ENCODE measurements at places on chromosomes 16 and 17.
A peak's percentile ranks its signal among the peaks of the same experiment; 100 is the strongest.

DNA sequence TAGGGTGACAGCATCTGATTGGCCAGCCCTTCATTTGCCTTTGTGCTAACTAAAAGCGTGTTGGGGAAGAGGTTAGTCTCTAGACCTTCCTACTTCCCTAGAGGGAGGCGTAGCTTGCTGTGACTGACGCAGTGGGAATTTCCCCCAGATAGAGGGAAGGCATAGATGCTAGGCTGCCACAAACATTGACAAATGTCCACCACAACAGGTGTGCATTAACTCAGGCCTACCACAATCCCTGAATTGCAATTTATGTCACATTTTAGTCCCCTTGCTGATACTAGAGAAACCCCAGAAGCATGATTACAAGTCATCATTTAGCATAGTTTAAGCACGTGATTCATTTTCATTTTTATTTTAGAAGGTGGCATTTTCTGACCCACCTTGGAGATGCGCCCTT lies 76.3 kb upstream of the WSB1 start:
- no peak for DNase-seq

DNA sequence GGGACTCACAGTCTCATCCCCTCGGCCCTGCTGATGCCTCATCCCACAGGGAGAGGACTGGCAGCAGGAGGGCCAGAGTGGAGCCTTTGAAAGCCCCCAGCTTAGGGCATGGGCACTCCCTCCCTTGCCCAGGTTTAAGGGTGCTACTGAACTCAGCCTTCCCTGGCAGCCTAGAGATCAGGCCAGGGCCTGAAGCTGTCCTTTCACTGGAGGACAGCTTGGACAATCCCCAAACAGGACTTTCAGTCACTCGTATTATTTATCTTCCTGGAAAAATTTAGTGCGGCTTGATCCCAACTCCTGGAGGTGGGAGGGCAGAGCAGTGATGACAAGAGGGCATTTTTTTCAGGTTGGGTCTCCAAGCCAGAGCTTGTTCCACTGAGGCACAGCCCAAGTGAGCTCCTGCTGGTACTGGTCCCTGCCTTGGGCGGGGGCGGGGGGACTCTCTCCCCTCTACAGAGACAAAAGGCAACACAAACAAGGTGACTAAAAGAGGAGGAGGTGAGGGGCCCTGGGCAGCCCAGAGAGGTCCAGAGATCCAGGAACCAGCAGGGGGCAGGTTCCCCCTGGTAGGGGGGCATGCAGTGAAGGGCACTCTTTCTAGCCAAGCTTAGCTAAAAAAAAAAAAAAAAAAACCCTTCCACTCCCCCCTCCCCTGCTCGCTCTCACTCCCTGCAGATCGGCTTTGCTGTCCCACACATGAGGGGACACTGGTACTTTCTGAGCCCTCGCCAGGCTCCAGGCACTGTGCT lies 1.7 kb downstream of the ZNF385C start:
- no peak for DNase-seq

DNA sequence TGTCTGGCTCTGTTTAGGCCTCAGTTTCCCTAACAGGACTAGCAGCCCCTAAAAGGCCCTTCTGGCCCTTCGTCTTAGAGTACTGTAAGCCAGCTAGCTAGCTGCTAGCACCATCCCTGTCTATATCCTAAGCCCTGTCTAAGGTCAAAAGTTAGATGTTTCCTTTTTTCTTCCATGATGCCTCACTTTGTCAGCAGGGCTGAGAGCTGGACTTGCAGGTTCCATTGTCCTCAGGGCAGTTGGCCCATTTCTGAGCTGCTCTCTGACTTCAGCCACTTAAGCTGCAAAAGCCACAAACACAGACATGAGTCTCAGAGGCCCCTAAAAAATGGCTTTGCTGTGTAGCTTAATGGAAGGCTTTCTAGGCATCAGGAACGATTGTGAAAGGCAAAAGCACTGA lies 187.7 kb downstream of the CBLN1 start:
- no peak for DNase-seq

GRCh38 chr16:49778202-49778930 lies 77.5 kb downstream of the ZNF423 start:
- no peak for DNase-seq

- DNase-seq, result peak; percentile 83
These were observed 19.0 kb downstream of the SLC7A5 start for GRCh38 chr16:87850009-87851006.

- DNase-seq, result no peak
These were observed 17.6 kb upstream of the C16orf82 start for GRCh38 chr16:27049117-27049516.

DNA sequence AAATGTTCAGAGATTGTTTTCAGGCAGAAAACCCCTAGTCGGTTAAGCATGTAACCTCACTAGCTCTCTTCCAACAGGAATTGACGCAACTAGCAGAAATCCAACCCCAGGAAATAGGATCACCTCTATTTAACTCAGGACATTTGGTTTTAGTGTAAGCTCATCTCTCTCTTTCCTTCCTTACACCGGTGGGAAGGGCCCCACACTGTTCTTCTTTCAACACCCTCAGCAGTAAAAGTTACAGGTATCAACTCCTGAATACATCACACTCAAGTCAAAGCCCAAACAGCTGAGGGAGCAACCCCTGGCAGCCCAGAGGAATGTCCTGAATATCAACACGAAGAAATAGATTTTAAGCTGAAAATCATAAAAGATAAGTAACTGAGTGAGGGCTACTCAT lies 191.2 kb upstream of the KIF2B start:
- no peak for DNase-seq

- DNase-seq, result no peak
These were observed 22.2 kb downstream of the NUP85 start for GRCh38 chr17:75227729-75228128.

DNA sequence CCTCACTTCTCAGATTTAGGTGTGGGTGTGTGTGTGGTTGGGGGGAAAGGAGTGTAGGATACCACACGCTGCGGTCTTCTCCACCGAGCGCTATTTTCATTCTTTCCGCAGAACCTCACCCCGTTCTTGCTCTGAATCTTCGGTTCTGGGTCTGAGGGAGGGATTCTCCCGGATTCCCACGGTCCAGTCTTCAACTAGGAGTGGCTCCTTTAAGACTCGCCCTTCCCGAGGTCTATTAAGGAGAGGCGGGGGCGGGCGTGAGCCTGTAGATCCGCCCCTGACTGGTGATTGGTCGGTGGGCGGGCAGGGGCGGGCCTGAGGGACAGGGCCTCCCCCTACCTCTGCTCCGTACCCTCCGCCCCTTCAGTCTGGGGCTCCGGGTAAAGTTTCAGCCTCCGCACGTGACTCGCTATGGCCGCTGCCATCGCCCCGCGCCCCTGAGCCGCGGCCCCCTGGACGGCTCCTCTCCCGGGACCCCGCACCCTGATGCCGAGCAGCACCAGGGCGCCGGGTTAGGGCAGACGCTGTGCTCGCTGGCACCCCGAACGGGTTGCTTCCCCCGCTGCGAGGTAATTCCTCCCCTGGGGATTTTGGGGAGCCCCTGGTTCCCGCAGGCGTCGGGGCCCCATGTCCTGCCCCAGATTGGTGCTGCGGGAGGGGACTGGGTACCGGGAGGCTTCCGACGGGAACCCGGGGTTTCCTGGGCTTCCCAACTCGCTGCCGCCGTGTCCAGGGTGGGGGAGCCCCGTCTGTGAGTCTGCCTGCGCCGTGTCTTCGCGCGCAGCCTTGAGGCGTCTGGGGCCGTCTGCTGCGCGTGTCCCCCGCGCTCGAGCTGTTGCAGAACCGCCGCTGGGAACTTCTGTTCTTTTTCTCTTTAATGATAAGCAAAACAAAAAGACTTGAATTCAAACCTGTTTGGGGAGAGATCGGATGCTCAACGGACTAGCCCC lies 9.2 kb downstream of the RARA start:
- peak; percentile 95 for DNase-seq

DNA sequence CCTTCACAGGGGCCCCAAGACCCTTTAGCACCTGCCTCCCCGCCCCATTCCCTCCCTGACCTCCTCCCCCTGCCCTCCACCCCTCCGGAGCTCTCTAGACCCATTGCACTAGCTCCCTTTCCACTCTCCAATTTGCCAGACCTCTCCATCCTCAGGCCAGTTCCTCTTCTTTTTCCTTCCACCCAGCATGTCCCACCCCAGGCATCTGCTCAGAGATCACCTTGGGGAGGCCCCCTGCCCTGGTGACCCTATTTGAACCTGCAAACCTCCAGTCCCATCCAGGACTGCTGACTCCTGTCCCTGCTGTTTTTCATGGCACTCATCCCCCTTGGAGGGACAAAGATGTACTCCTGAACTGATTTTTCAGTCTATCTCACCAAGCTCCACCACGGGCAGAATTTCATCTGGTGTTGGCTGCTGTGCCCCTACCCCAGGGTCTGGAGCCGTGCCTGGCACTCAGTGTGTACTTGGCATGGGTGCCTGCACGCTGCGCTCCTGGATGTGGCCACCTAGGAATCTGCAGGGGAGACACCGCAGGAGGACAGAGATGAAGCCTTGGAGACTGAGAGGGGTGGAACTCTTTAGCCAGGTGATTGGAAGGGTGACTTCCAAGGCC lies 85.6 kb upstream of the CACNG5 start:
- DNase-seq, result no peak

- no peak for DNase-seq
These were observed 15.6 kb downstream of the PDK2 start for GRCh38 chr17:50110591-50111349.

DNA sequence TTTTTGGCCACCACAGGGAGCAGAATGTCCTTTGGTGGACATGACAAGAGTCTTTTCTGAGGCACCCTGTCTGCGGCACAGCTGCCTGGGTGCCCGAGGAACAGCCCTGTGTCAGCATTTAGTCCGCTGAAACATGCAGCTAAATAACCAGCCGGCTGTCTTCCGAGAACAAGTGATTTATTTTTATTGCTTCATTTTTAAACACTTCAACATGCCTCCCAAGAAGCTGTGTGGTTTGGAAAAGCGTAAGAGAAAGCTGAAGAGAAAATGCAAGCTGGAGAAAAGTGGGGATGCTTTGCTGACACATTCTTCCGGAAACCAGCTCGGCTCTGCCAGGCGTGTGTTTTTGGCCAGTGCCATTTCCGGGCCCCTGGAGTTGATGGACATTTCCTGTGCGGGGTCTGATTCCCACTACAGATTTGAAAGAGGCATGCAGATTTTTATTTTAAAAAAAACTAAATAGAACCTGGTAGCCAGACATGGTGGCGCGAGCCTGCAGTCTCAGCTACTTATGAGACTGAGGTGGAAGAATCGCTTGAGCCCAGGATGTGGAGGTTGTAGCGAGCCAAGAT lies 94.7 kb downstream of the SEC14L1 start:
- DNase-seq, result peak; percentile 66

- DNase-seq, result no peak
These were observed 290.7 kb downstream of the TMEM114 start for GRCh38 chr16:8299635-8300034.

DNA sequence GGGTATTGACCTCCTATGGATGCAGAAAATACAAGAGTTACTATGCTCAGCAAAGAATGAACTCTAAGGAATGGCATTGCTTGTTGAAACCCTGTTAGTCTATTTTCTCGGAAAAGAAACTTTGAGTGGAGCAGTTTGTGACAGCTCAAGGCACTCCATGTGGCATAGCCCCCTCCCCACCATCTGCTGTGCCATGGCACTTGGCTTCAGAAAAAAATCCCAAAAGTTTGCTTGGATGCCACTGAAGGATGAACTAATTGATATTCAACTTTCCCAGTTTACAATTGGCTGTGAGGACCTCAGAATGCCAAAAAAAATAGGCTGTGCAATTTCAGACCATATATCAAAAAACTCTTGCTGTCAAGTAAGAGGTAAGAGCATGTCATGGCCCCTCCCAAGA lies 1.8 kb downstream of the KRT31 start:
- DNase-seq, result no peak

DNA sequence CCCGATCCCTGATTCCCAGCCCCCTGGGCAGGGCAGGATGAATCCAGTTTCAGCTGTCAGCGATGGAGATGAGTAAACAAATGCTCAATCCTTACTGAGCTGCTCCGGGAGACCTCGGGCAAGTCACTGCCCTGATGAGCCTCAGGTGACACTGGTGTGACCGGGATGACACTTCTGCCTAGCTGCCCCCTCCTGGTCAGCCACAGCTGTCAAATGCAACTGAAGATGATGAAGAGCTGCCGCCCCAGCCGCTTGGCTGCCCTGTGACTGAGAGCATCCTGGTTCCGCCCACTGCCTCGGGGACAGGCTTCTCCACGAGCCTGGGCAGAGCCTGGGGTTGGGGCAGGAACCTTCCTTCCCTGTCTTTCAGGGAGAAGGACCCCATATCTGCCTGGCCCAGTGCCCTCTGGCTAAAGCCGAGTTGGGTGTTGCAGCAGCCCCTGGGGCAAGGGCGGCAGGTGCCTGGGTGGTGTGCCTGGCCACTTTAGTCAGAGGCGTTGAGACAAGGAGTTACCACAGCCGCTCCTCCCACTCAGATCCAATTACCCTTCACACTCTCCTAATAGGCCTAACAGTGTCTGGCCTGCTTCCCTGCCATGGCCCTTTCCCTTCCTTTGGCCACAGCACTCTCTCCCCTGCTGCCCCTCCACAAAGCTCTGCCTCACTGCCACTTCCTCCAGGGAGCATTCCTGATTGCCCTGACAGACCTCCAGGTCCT lies 5.5 kb downstream of the CCL17 start:
- DNase-seq, result no peak

GRCh38 chr16:30095166-30096078 lies 591 bp downstream of the YPEL3 start:
- peak; percentile 31 for DNase-seq

DNA sequence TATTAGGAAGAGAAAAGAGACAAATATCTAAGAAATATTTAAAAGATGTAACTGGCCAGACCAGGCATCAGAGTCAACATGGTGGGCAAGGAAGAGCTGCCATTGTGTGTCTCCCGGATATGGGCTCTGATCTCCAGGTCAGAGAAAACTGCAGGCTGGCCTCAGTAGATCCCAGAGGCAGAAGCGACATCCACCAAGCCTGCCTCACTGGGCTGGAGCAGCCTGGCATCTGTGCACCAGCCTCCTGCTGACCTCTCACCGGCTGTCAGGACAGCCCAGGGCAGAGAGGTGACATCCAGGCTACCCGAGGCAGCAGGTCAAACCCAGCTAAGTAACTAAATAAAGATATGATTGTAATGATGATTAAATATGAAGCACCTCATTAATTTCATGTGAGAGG lies 162.8 kb upstream of the TNRC6C start:
- DNase-seq, result no peak

DNA sequence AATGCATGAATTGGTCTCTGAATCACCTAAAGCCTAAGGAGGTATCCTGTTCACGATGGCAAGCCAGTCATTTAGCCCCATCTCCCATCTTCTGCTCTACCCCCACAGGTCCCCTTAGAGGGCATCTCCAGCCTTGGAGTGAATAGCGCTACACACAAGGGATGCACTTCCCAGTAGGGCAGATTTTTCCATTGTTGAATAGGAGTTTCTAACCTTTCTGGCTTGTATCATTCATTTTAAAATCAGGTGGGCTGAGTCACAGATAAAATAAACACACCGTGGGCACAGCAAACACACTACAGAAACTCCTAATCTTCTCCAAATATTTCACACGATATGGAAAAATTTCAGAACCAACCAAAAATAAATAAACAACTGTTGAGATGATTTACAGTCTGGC lies 201.2 kb upstream of the NOG start:
- DNase-seq, result no peak

DNA sequence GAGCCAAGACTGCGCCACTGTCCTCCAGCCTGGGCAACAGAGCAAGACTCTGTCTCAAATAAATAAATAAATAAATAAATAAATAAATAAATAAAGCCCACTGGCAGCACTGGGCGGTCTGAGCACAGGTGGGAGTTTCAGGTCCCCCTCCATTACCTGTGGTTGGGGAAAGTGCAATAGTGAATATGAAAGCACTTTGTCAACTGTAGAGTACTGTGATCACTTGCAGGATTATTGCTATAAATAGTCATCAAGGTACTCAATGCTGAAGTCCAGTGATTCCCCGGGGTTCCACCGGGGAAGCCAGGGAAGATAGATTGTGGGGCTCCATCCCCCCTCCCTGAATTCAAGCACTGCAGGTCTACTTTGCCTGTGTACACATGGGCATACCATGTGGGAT lies 42.7 kb upstream of the CPNE2 start:
- DNase-seq, result peak; percentile 52

Data from activated CD4-positive, alpha-beta memory T cell treated with anti-CD3 and anti-CD28 coated beads for 36 hours (primary cell).